ENCODE measurements at places on chromosomes 7 and 10. TPM values are rescaled to one million over a fixed set of nuclear protein-coding genes. Genes with fewer than 3 reads are reported as not detected.

Gene LRMDA
- not detected for total RNA-seq

Gene WNT2
- not detected for total RNA-seq

Gene NPY4R2
- total RNA-seq: under 0.01 TPM

Gene DPCD
- total RNA-seq: 45.8 TPM

Gene TMEM209
- 7.6 TPM for total RNA-seq

All from cardiac atrium fibroblast (primary cell).